ENCODE measurements at places on chromosomes 5 and 9.

DNA sequence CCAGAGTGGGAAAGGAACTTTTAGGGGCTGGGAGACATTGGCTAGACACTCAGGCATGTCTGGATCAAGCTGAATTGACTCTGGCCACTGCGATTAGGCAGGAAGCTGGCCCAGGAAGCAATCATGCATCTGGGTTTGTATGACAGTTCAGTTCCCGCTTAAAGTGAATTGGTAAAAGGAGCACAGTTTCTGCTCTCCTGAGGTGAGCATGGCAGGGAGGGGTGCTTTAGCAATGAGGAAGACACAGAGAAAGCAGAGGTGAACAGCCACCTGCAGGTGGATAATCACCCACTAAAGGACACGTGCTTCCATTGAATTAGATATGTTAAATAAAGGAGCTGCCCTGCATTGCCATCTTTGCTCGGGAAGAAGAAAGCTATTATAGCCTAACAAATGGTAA, 248.1 kb upstream of the MAP3K1 start:
- no peak for DNase-seq

- DNase-seq: no peak
These were observed 188.3 kb downstream of the CNTLN start for GRCh38 chr9:17322882-17323864.

- no peak for DNase-seq
These were observed 291.8 kb upstream of the DAB2 start for GRCh38 chr5:39716532-39717028.

- DNase-seq: peak; percentile 32
These were observed 107.5 kb downstream of the ROR2 start for GRCh38 chr9:91842358-91843049.

- peak; percentile 79 for DNase-seq
These were observed 12.7 kb downstream of the EEIG1 start for GRCh38 chr9:127968042-127968441.

DNA sequence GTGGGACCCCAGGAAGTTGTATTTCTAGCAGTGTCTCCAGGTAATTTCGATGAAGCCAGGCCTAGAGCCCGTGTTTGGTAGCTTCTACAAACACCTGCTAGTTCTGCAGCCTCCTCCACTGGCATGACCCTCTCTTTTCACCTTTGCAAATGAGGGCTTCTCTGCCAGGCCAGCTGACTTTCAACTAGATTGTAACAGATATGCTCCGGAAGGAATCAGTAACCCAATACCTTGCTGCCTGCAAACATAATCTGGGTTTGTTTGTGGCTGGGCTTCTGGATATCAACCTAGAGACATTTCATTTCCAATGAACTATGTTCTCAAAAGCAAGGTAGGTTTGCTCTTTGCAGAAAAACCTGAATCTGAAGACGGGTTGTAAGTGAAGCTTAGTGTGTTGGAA, 354.8 kb downstream of the DMRT2 start:
- DNase-seq: no peak

- DNase-seq: no peak
These were observed 27.2 kb upstream of the NOTCH1 start for GRCh38 chr9:136572828-136573625.

All from ureter (tissue), 1 donor.